ENCODE measurements at places on chromosomes 6 and 20.

DNA sequence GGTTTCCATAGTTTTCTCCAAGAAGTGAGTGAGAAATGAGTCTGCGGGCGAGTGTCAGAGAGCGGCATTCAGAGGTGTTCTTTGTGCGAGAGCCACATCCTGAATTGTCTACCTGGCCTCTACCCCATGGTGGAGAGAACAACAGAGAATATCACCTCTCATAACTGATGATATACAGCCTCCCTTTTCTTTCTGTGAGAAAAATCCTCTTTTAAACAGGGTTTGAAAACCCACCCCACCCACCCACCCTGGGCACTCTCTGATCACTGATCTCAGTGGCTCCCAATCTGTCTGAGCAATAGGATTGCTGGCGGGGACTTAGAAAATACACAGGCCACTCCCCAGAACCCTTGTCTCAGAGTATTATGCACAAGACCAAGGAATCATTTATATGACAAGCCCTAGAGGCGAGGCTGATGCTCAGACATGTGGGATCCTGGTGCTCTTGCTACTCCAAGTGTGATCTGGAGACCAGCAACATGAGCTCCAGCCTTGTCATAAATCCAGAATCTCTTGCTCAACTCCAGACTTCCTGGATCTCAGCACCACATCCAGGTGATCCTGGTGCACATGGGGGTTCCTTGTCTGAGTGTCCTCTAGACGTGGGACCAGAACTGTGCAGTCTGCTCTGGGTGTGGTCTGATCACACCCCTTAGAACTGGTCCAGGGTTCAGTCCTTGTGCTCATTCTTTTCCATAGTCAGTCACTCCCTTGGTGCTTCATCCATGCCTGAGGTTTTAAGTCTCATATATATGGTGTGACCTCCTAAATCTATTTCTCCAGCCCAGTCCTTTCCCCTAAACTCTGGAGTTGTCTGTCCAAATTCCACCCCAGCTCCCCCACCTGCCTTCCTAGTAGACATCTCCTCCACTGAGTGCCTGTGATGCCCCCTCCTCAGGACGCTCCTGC, 5.3 kb downstream of the HLA-B start:
- DNase-seq = no peak

- DNase-seq = no peak
These were observed 419.5 kb downstream of the CD83 start for GRCh38 chr6:14537030-14537429.

DNA sequence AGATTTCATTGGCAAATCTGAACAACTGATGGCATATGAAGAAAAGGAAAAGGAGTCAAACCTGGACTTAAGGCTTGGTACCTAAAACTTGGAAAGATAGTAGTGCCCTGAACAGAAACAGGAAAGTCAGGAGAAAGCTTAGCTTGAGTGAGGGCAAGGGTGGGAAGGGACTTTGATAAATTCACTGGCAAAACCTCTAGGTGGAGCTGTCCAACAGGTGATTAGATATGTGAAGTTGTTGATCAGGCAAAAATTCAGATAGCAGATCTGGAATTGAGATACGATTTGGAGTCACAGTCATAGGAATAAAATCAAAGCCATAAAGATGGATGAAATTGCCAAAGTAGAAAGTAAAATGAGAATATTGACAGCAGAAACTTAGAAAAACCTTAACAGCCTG, 16.1 kb upstream of the ZNF292 start:
- DNase-seq = no peak

GRCh38 chr6:137944793-137945498, 77.9 kb downstream of the TNFAIP3 start:
- peak; percentile 32 for DNase-seq
